NCI-H1694 (cell line): ENCODE measurements at places on chromosomes 4 and X.
A peak's percentile ranks its signal among the peaks of the same experiment; 100 is the strongest.

GRCh38 chr4:25911356-25911755 is 2.7 kb upstream of the SMIM20 start:
- no peak for DNase-seq

DNA sequence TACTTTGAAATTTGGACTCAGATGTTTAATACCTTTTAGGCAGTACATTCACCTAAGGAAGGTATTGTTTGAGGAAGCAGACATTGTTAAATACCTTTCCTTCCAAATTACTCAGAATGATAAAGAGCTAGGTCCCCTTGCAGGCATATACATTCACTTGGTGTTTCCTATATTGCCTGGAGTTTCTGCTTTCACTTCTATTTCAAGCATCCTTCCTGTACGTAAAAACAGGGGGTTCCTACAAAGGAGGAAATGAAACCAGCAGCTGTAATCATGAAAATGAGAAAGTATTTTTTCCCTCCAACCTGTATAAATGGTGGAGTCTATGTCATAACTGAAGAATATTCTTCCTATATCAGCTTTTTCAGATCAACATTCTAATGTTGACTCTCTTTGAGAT is 90.4 kb upstream of the RASGEF1B start:
- no peak for DNase-seq

DNA sequence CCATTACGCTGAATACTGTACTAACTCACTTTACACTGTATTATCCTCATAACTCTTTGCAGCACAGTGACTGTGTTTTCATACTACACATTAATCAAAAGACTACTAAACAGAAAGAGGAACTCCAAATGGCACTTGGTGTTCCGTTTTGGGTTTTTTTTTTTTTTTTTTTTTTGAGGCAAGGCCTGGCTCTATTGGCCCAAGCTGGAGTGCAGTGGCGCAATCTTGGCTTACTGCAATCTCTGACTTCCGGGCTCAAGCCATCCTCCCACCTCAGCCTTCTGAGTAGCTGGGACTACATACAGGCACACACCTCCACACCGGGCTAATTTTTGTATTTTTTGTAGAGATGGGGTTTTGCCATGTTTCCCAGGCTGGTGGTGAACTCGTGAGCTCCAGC is 10.7 kb downstream of the KLHL8 start:
- DNase-seq = no peak

- peak; percentile 46 for DNase-seq
Measured at GRCh38 chrX:71533851-71534561, 1.1 kb downstream of the OGT start.

GRCh38 chr4:18007625-18008024 is 13.9 kb downstream of the LCORL start:
- no peak for DNase-seq

GRCh38 chr4:38805530-38806145 is 1.0 kb upstream of the TLR1 start:
- no peak for DNase-seq

- no peak for DNase-seq
Measured at GRCh38 chr4:109432696-109433095, 919 bp upstream of the SEC24B start.

GRCh38 chr4:106796876-106797275 is 239.2 kb downstream of the DKK2 start:
- DNase-seq = no peak

GRCh38 chr4:12636191-12636590 is 847.9 kb downstream of the RAB28 start:
- no peak for DNase-seq

GRCh38 chr4:88672987-88673386 is 24.6 kb downstream of the NAP1L5 start:
- DNase-seq = no peak

GRCh38 chr4:95546866-95547714 is 1.7 kb downstream of the UNC5C start:
- no peak for DNase-seq

GRCh38 chrX:3550160-3550751 is 163.2 kb downstream of the PRKX start:
- DNase-seq = no peak

DNA sequence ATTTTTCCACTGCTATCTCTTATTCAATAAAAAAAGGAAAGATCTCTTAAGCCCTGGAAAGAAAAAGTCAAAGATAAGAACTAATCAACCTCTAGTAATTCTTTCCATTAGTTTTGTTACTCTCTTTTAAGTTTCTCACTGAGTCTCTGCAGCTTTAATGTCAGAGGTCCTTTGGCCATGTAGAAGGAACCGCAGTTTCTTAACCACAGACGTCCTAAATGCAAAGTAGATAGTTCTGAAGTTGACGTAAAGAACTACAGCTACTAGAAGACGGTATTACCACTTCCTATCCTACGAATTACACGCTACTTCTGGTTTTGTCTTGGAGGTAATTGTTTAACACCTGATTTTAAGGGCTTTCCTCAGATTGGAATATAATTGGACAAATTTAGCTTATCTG is 325.9 kb downstream of the ANKRD50 start:
- DNase-seq = no peak

DNA sequence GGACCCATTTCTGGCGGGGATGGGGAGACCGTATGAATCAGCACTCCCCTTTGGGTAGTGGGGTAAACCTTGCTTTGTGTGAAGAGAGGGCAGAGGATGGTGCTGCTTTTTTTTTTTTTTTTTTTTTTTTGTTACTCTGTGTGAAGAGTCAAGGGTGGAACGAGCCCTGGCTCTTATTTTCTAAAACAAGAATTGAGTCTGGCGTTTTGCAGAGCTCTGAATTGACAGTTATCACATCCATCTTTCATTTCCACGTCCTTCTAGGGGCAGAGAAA is 1.2 kb downstream of the SLAIN2 start:
- DNase-seq = no peak

DNA sequence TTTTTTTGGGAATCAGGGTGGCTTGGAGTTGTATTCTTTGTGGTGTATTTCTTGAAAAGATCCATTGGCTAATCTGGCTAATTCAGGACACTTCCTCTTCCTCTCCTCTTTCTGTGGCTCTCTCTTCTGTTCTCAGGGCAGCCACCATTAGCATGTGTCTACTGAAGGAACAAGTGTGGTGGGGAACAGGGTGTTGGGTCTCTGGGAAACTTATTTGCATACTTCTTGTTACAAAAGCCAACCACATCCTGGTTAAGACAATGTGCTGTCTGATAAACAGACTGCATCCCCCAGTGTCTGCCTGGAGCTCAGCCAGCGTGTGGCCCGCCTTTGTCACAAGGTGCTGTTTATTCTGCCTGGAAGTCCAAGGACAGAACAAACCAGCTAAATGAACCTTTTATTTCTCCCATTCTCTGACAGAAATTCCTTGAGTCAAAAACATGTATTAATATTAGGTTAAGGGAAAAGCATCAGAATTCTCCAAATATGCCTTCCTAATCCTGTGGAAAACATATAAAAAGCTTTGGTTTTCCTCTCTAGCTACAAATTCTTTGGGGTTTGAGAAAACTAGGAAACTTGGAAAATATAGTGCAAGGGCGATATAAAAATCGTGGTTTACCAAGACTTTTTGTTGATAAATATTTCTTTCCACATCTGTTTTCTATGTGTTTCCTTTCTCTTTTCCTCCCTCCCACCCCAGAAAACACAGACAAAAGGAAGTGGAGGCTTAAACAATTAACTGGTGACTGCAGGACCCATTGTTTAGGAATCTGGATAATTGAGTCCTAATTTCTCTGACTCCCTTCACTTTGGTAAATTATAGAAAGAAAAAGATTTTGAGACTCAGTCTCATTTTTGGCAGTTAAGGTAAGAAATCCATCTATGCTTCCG is 203.6 kb downstream of the SPRY1 start:
- no peak for DNase-seq
